MCF 10A (cell line): ENCODE measurements at places on chromosomes 12 and 14. TPM values are rescaled to one million over a fixed set of nuclear protein-coding genes. Genes with fewer than 3 reads are reported as not detected.

- peak; percentile 60 for DNase-seq
These were observed 33.7 kb downstream of the PAH start for GRCh38 chr12:102883204-102883799.

DNA sequence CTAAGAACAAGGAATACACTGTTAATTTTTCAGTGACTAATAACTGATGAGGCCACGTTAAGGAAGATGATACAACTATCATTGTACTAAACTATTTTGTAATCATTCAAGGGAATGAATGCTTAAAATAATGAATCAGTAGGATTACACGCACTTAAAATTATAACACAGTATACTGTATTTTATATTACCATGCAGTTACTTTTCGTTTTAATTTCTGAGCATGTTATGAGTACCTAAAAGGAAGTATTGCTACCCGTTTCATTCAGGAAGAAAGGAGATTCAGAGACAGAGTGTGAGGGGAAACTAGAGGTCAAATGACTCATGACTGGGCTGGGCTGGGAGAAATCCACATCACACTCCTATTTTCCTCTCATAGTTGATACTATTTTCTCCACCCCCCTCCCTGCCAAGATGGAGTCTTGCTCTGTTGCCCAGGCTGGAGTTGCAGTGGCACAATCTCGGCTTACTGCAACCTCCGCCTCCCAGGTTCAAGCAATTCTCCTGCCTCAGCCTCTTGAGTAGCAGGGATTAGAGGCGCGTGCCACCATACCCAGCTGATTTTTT is 202.0 kb downstream of the PPM1H start:
- peak; percentile 60 for DNase-seq

DNA sequence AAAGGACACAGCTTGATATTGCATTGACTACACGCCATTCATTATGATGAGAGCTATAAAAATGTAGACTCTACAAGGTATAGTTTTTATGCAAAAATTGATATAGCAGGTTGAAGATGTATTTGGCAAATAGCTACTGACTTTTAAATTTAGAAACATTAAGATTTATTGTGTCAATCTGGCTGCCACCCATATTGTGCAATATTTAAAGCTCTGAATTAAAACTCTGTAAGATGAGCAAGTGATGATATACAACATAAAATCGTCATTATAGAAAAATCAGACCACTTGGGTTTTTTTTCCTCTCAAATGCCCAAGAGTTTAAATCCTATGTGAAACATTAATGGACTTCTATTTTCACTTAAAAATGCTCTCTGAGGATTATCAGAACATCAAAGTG is 36.8 kb upstream of the E2F7 start:
- peak; percentile 21 for DNase-seq

GRCh38 chr12:6310771-6311610 is 509 bp downstream of the PLEKHG6 start:
- no peak for DNase-seq

Gene C12orf76
- total RNA-seq = 7.3 and 13.4 TPM in 2 replicates

Gene SYNDIG1L
- not detected in 2 replicates for total RNA-seq
